ENCODE measurements at places on chromosomes 13 and 19.

GRCh38 chr13:38167164-38167822 is 182.4 kb upstream of the UFM1 start:
- no peak for DNase-seq

- DNase-seq: no peak
These were observed 11.2 kb downstream of the EXOSC8 start for GRCh38 chr13:37011788-37012187.

DNA sequence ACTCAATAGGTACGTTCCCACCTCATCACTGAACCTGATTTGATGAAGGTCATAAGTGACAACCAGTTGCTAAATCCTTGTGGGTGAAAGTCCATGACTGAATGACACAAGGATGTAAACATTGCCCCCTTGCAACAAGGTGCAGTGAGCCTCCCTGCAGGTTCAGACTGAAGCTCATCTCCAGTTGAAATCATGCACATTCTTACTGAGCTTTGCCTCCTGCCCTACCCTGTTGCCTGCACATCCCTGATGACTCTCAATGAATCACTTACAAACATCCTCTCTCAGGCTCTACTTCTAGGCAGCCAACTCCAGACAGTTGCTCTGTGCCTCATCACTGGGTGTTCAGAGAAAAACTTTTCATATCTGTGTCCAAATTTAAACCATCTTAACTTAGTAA is 42.5 kb upstream of the ARGLU1 start:
- DNase-seq: no peak

DNA sequence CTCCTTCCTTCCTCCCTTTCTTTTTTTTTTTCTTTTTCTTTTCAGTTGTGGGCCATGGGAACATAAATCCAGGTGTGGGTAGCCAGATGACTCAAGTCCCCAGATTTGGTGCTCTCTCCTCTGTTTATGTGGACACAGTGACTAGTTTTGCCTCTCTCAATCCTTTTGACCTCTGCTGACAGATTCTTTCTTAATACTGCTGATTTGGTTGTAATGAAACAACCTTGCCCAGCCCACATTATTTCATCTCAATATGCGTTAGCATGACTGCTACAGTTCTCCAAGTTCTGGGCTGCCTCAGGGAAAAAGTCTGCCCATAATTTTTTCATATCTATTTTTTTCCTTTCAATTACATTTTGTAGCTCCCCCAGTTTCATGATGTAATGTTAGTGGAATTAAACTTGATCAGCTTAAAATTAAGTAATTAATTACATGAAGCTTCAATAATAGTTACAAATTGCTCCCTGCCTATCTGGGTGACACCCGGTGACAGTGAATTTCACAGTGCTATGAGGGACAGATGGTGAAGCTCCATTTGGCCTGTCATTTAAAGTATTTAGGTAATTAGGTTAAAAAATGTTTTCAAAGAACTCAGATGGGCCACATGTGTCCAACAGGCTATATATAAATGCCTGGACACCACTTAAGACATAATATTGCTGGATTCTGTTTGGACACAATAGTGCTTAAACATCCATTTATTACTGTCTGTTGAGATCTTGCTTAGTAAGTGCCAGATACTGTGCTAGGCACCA is 118.8 kb upstream of the FRY start:
- DNase-seq: no peak

DNA sequence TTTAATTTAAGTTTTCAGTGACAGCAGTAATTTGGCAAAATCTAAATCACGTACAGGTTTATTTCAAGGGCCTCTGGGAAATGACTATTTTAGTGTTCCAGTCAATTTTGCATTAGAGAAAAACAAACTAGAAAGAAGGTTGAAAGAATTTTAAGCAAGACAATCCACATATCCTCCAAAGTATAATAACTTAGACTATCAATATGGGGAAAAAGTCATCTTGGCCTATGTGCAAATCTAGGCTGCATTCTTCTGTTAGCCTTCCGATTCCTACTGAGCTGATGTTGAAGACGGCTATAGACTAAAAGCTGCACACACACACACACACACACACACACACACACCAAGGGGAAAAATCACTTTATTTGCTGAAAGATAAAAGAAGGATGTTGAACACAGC is 81.3 kb downstream of the SLITRK6 start:
- no peak for DNase-seq

DNA sequence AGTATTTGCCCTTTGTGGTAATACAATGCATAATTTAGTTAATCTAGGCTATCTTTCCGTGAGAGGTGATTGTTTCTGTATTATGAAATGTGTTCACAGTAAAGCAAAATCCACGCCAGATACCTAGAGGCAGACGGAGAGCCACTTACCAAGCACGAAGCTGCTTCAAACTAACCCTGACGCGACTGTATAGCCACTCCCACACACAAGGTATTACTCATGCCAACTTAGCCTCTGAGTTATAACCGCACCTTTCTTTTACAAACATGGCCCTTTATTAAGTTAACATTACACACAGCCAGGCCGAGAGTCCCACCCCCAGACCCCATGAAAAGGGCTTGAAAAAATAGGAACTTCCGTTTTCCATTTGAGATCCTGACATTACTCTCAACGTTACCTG is 185.7 kb downstream of the ABCC4 start:
- no peak for DNase-seq

DNA sequence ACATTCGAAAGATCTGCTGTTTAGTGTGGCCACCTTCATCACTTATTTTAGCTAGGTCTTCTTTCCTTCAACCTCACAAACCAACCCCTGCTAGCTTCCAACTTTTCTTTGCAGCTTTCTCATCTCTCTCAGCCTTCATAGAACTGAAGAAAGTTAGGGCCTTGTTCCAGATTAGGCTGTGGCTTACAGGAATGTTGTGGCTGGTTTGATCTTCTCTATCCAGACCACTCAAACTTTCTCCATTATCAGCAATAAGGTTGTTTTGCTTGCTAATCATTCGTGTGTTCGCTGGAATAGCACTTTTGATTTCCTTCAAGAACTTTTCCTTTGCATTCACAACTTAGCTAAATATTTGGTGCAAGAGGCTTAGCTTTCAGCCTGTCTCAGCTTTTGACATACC is 44.7 kb downstream of the CARS2 start:
- no peak for DNase-seq

GRCh38 chr19:10871711-10872545 is 575 bp downstream of the CARM1 start:
- peak; percentile 94 for DNase-seq

- DNase-seq: no peak
These were observed 43.7 kb downstream of the NUMBL start for GRCh38 chr19:40646743-40647254.

GRCh38 chr13:111950697-111951096 is 116.3 kb upstream of the SOX1 start:
- no peak for DNase-seq

Measured in spleen (tissue), 13 donors.